ENCODE measurements at places on chromosomes 11 and 22.

- no peak for DNase-seq
Observed at GRCh38 chr11:126547161-126547560, 191.7 kb downstream of the ST3GAL4 start.

DNA sequence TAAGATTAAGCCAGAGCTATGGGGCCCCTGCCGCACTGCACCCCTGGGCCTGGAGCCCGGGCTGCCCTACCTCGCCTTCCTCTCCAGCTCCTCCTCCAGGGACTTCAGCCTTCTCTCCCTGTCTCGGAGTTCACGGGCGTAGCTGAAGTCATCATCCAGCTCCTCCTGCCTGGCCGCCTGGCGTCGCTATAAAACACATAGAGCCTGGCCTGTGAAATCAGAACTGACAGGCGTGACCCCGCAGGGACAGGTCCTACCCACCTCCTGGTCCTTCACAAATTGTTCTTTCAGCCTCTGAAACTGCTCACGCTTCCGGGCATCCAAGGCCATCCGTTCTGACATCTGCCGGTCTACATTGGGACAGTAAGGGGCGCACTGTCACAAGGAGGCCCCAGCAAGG is 20.8 kb downstream of the TUBGCP6 start:
- no peak for DNase-seq

DNA sequence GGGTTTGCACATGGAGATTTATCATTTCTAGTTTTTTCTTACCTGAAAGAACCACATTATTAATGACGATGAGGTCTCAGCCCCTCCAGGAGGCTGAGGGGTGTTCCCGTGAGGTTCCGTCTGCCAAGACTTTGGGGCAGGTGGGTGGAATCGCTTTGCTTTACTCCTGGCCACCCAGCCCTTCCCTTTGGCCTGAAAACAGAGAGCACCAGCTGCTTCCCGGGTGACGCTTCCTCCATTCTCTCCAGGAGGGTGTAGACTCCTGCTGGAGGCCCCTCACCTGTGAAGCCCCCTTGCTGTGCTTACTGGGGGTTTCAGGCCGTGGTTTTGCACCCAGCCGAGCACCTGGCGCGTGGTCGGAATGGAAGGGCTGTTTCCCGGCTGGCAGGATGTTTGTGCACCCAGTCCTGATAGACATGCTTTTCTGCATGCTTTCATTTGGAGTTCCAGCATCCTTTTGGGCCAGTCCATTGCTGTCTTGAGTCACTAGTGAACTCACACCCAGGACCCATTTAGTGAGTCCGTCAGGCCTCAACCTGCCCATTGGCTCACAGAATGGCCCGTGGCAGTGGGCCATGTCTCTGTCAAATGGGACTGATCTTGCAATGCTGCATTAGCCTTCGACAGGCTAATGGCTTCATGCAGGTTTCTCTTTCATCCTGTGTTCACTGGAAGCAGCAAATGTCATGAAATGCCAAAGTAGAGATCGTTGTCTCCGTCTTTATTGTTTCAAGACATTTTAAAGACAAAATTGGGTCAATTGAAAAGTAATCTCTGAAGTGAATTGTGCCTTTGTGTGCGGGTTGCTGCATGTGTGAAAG is 360.8 kb downstream of the TBC1D22A start:
- no peak for DNase-seq

DNA sequence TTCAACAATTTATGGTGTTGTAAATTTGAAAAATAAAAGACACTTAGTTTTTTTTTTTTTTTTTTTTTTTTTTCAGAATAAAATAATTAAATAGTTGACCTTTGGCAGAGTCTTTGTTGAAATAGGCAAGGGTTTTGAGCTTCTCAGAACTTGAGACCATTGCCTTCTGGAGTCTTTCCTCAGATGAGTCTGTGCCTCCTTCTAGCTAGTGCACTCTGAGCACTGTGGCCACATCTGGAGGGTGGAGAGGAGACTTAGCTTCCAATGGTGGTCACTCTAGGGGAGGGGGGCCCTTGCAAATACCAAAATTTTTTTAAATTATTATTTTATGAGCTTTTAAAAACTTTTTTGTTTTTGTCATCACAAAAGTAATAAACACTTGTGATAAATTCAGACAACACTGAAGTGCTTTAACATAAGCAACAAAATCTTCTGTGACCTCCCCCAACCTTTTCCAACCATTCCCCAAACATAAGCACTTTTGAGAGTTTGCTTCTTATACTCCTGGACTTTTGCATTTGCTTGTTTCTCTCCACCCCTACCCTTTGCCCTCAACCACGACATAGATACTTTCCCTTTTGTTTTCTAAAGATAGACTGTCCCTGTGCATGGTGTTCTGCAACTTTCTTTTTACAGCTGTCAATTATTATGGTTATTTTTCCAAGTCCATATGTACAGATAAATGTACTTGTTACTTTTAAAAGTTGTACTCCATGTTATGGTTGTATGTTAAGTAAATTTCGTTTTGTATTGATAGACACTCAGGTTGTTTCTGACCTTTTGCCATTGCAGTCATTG is 41.1 kb downstream of the BMAL1 start:
- no peak for DNase-seq

GRCh38 chr11:46658259-46658658 is 40.9 kb downstream of the ATG13 start:
- no peak for DNase-seq

- DNase-seq: no peak
Observed at GRCh38 chr11:126361400-126361799, 5.9 kb downstream of the ST3GAL4 start.

- no peak for DNase-seq
Observed at GRCh38 chr11:67304511-67305113, 1.3 kb downstream of the SSH3 start.

DNA sequence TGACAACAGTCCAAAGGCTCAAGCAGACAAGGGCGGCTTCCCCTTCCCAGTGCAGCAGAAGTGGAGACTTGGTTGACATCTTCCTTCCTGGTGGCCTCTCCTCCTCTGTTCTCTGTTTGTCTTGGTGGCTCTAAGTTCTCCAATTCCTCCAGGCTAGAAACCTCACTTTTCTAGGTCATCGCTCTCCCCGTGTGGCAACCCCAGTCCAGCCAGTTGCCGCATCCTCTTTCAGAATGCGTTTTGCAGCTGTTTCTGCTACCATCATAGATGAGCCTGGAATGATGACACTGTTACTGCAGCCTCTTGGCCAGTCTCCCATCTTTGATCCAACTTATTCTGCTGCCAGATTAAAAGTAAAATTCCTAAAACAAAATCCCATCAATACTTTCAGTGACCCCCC is 201.5 kb downstream of the TRIM29 start:
- DNase-seq: no peak

- DNase-seq: no peak
Observed at GRCh38 chr11:18773104-18773503, 18.5 kb downstream of the PTPN5 start.

DNA sequence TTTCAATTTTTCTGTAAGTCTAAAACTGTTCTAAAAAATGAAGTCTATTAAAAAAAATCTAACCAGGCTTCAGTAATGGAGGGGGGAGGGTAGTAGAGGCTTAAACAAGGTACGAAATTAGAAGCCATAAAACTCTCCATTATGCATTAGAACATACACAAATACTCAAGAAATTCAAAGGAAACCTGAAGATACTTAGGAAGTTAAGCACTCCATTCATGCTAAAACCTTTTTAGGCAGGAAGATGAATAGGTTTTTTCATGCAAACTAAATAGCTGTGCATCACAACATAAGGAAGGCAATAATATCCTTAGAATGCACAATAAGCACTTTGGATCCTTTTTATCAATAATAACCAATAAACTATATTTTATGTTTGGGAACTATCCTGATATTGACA is 2.4 kb downstream of the RAB6A start:
- no peak for DNase-seq

GRCh38 chr11:1473011-1473628 is 13.5 kb downstream of the MOB2 start:
- no peak for DNase-seq

DNA sequence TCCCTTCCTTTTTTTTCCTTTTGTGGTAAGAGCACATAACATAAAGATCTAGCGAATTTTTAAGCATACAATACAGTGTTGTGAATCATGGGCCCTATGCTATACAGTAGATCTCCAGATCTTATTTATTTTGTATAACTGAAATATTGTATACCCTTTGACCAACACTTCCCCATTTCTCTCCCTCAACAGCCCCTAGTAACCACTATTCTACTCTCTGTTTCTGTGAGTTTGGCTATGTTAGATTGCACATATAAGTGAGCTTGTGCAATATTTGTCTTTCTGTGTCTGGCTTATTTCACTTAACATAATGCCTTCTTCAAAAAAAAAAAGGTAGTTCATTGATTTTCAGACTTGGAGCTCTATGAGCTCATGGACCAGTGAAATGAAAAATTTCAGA is 180.5 kb downstream of the C11orf91 start:
- DNase-seq: no peak

GRCh38 chr11:119608781-119609180 is 120.2 kb downstream of the NECTIN1 start:
- DNase-seq: no peak

DNA sequence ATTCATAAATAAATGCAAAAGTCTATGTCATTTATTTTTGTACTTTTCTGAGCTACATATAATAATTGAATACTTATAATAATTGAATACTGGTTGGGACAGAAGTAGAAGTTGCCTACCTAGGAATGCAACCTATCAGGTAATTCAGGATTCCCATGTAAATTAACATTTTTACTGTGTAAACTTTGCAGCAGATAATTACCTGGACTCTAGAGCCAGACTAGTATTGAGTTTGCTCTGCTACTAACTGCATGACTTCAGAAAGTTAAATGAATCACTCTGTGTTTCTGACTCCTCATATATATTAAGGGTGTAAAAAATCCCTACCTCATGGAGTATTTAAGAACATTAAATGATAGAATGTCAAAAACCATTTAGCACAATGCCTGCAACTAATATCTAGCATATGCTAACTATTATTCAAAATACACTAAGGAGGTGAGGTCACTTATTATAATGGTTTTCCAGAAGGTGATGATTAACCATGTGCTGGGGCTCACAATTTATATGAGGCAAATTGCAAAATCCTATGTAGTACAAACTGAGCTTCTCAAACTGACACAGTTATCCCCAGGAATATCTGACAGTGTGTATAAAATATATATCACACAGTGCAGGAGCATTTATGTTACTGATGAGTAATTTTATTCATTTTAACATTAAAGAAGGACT is 138.1 kb upstream of the ANO3 start:
- no peak for DNase-seq

- no peak for DNase-seq
Observed at GRCh38 chr11:13214276-13214675, 63.3 kb upstream of the BMAL1 start.

- no peak for DNase-seq
Observed at GRCh38 chr22:49972163-49973017, 11.8 kb downstream of the PIM3 start.

- DNase-seq: no peak
Observed at GRCh38 chr11:57083641-57084385, 95.1 kb downstream of the OR5AK2 start.

- no peak for DNase-seq
Observed at GRCh38 chr11:76559346-76559745, 111.2 kb downstream of the LRRC32 start.

GRCh38 chr11:62627713-62628112 is 5.9 kb upstream of the B3GAT3 start:
- DNase-seq: no peak

All from T-helper 2 cell treated with Interferon-gamma antibody and Interleukin-4, amounts not matched to agents 5 μg/mL and 100 μg/mL, for 36 hours (primary cell).